ENCODE measurements at places on chromosomes 3 and 15. TPM values are rescaled to one million over a fixed set of nuclear protein-coding genes. Genes with fewer than 3 reads are reported as not detected.

DNA sequence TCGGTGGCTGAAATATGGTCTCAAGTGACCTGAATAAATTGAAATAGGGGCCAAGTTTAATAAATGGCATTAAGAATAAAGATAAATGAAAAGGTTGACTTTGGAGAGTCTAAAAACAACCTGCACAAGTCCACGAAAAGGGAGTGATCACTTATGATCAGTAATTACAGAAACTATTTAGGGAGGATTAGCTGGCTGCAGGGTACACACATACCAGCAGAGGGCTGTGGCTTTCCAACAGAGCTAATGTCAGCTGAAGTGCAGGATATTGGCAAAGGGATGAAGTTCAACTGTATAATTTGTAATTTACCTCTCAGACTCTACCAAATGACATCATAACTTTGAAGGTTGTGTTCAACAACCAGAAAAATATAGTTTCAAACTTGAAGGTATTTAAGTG lies 86.8 kb downstream of the SYNPR start:
- no peak for DNase-seq

DNA sequence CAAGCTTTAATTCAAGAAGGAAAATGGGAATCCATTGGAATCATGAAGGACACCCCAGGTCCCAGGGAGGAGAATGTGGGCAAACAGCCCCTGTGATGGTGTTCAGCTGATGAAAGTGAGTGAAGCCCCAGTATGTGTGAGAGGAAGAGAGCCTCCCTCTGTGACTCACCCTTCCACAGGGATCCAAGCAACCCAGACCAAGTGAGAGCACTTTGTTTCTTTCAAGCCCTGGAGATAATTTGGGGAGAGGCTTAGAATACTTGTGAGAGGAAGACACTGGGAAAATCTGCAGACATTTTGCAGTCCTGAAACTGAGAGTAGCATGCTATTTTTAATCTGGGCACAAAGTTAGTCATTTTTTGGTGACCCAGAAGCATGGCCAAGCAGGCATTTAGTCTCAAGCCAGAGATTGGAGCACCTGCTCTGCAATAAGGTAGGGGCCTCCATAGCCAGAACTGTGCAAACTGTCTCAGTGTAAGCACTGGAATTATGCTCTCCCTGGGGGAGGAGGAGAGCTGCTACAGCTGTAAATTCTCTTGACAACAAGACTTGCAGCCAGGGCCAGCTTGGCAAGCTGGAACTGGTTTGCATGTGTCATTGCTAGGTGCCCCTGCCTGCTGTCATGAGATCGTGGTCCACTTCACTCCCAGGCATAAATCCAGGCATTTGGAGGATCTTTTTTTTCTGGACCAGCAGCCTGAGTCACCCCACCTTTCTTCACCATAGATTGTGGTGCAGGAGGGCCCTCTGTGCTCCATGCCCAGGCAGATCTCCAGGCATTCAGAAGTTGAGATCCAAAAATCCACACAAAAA lies 537.8 kb upstream of the DPPA4 start:
- DNase-seq = no peak

- DNase-seq = no peak
Observed at GRCh38 chr3:50327129-50327528, 894 bp downstream of the TUSC2 start.

- DNase-seq = no peak
Observed at GRCh38 chr15:94674296-94674695, 442.9 kb downstream of the MCTP2 start.

- DNase-seq = no peak
Observed at GRCh38 chr3:194843556-194843955, 157.9 kb downstream of the FAM43A start.

GRCh38 chr3:10017636-10018292 lies 8.5 kb upstream of the FANCD2 start:
- DNase-seq = no peak

The CHRFAM7A gene
- total RNA-seq = not detected

The PCLAF gene
- total RNA-seq = 1.6 TPM

DNA sequence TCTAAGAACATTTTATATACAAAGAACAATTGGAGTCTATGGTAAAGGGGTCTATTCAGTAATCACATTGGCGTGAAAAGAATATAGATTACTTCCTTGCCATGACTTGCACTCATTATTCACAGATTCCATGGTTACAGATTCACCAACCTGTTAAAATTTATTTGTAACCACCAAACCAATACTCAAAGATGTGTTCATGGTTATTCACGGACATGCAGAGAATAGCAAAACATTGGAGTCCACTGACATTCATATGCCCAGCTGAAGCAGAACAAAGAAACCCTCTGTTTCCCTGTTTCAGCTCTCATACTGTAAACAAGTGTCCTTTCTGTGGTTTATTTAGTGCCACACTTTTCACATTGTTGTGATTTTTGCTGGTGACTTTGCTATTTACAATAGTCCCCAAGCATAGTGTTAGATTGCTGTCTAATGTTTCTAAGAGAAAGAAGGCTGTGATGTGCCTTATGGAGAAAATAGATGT lies 185.8 kb upstream of the TTC14 start:
- no peak for DNase-seq
